ENCODE measurements at places on chromosomes 2 and 18. TPM values are rescaled to one million over a fixed set of nuclear protein-coding genes. Genes with fewer than 3 reads are reported as not detected.
A peak's percentile ranks its signal among the peaks of the same experiment; 100 is the strongest.

GRCh38 chr18:9531791-9532410, 56.6 kb downstream of the RALBP1 start:
- no peak for DNase-seq

METTL21A gene
- 22.9 TPM for total RNA-seq

AMER3 gene
- total RNA-seq = not detected

GRCh38 chr2:227509824-227510619, 38.1 kb downstream of the AGFG1 start:
- DNase-seq = no peak

DNA sequence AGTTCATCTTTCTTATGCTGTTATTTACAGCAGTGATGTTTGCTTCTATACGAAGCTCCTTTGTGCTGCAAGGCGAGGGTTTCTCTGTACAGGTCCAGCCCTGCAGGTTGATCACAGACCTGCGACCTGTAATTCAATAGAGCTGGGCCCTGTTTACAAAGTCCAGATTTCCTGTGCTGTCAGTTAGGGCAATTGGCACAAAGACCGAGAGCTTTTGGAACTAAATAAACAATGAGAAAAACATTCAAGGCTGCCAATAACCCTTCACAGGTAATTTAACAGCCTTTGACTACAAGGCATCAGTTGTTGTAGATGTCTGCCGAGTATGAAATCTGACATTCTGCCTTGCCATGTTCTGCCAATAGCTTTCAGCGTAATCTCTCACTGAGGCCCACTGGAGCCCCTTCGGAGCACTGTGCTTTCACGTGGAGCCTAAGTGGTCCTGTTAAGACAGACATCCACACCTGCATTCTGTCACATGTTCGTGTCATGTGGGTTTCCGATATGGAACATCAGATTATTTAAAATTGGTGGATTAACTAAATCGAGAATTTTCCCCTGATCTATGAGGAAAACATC, 232.5 kb downstream of the PTGR3 start:
- no peak for DNase-seq

DNA sequence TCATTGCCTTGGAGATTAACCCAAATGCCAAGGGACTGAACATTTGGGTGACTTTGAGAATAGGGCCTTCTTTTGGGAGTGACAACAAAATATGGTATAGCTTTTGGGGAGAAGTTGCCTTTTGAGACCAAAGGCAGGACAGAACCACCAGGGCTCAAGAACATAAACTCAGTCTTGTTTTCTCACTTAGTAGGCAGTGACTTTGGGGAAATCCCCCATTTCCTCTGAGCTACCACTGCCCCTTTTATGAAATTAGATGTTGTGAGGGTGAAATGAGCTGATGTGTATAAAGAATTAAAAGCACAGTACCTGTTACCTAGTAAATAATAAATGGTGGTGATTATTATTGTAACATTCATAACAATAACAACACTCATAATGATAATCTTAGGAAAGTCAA, 36.5 kb downstream of the GPD2 start:
- DNase-seq = no peak

GRCh38 chr2:232126301-232127099, 165.0 kb downstream of the DIS3L2 start:
- DNase-seq = no peak

GRCh38 chr2:38155-38554, 8.2 kb downstream of the FAM110C start:
- no peak for DNase-seq

DNA sequence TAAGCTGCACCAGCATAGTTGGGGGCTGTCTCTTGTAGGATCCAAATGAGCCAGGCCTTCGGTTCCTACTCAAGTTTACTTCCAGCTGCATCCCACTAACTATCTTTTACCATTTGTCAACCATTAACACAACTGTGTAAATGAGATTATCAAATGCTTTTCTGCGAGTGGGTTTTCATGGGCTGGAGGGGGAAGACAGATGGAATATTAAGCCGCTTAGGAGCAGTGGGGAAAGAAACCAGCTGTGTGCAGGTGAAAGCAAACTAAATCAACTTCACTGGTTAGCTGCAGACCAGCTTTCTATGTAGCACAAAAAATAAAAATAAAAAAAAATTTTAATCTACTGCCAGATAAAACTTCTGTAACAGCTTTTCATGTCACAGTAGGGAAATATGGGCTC, 307.3 kb upstream of the FBXO11 start:
- DNase-seq = no peak

GRCh38 chr2:147630585-147630984, 214.2 kb upstream of the ACVR2A start:
- DNase-seq = no peak

DNA sequence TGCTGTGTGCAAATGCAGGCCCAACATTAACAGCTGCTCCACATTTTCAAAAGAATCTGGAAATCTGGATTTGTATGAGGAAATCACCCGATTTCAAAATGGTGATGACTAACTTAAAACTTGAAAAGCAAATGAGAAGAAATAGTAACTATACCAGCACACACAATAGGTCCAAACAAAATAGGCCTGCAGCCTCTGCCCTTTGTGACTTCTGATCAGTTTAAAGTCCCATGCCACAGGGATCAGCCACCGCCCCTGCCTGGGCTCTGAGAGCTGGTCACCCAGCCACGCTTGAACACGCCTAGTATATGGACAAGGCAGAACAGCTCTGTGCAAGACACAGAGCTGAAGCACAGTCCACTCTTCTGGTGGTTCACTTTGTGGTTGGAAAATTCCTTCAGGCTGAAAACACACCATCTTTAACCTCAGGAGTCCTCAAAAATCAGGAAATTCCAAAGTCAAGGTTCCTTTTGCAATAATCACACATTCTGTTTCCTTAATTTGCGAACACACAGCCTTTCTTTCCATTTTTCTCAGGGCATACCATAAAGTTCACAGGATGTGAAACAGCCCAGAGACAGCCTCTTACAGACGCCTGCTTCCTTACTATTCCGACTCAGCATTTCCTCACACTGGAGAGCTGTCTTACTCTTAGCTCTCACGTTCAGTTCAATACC, 150.1 kb upstream of the RIOK3 start:
- DNase-seq = no peak

GRCh38 chr18:10032331-10033015, 118.7 kb downstream of the VAPA start:
- DNase-seq = peak; percentile 52

SNORC gene
- total RNA-seq = 0.99 TPM

DNA sequence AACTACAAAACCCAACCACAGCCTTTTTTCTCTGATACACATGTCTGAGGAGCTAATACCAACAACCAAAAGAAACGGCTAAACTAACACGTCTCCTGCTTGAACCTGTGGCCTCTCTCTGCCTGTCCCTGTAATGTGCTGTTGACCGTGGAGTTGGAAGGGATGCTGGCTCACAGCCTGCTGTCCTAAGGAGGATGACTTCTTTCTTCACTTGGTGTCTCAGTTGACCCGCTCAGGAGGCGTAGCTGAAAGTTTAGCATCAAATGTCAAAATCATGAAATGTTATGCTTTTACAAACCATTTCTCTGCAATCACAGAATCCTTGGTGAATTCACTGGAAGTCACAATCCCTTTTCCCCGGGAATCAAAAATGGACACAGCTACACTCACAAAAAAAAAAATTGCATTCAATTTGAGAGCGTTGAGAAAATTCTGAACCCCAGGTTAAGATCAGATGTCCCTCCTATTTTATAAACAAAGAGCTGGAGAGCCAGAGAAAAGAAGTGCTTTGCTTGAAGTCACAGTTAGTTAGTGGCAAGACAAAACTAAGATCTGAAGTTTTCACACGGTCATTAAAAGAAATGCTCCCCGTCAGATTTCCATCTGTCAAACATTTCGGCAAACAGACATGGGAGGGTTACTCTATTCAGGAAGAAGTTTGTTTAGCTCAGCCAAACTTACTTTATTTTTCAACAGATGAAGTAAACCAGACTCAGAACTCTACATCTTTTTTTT, 74.3 kb downstream of the IRS1 start:
- no peak for DNase-seq

TSN gene
- 55.4 TPM for total RNA-seq

RAB6C gene
- not detected for total RNA-seq

ASB18 gene
- not detected for total RNA-seq

ABHD1 gene
- total RNA-seq = 0.45 TPM

CAVIN2 gene
- total RNA-seq = not detected

DNA sequence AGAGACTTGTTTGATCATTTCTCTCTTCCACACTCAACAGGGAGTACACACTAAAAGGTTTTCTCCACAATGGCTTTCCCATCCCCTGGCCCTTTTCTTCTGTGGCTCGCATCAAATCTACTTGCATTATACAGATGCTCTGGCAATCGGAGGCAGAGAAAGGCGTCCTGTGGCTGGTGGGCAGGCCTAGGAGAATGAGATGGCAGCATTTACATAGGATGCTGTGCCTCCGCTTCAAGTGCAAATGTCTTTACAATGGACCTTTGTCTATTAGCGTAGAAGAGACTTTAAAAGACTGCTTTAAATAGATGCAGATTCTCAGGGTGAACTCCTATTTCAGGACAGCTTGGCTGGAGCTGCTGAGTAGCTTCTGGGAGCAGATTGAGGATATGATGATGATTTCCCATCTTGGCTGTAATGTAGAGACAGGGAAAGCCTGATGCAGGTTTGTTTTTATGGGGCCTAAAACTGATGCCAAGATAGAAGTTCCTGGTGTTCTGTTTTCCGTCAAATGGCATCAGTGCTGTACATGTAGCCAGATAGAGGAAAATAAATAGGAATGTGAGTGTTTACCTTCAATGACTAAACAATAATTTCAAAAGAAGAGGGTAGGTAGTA, 423.4 kb downstream of the RND3 start:
- no peak for DNase-seq

GRCh38 chr2:186327251-186327868, 158.7 kb upstream of the ZC3H15 start:
- no peak for DNase-seq
